IMR-90 (cell line): ENCODE measurements at places on chromosomes 4 and X. TPM values are rescaled to one million over a fixed set of nuclear protein-coding genes. Genes with fewer than 3 reads are reported as not detected.

The RPS3A gene
- 1,618 and 2,908 TPM in 2 replicates for total RNA-seq

DNA sequence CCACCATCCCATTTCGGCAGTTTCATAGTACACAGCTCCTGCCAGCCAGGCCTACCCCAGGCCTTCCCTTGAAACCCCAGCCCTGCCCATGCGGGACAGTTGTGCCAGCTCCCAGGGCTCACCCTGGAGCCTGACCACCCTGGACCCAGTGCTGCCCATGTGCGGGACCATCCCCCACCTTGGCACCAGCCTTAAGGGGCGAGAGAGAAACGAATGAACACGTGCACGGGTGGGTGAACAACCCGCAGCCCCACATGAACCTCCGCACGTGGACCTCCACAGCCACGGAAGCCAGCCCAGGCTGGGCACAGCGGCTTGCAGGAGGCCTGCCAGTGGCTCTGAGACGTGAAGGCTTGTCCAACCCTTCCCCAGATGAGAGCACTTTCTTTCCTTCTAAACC is 76.0 kb upstream of the MXD4 start:
- H3K27me3 ChIP-seq, result peaks cover 14% of the 10 kb centered on the region
- no peaks in the 10 kb centered on the region for H3K36me3 ChIP-seq
- no peak overlapping the region for H3K4me3 ChIP-seq
- no peaks in the 10 kb centered on the region for H3K4me1 ChIP-seq
- DNase-seq, result no peak
- H3K27ac ChIP-seq, result no peak overlapping the region

The ARHGAP6 gene
- 1.1 and 1.8 TPM in 2 replicates for total RNA-seq

GRCh38 chr4:44965435-44966095 is 239.2 kb upstream of the GNPDA2 start:
- H3K36me3 ChIP-seq, result no peaks in the 10 kb centered on the region
- H3K4me1 ChIP-seq, result no peaks in the 10 kb centered on the region
- no peak for DNase-seq
- H3K4me3 ChIP-seq, result no peak overlapping the region
- H3K27me3 ChIP-seq, result no peaks in the 10 kb centered on the region
- H3K27ac ChIP-seq, result no peak overlapping the region

DNA sequence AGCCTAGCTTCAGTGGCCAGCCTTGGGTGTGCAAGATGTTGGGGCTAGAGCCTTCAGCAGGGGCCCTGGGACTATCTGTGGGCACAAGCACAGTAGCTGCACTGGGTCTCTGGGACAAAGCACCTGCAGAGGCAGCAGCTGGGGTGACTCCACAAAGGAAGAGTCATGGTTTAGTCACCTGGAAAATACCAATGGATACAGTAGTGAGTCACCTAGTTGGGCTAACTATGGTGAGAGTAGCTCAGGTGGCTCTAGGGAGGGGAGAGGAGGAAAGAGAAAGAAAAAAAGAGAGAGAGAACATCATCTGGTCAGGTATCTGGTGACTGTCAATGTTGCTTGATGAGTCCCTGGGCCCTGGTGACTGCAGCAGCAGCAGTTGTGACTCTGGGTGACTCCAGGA is 72.9 kb upstream of the SPIN4 start:
- H3K4me1 ChIP-seq, result no peaks in the 10 kb centered on the region
- peaks cover 2% of the 10 kb centered on the region; the same call in 1 of the 2 replicates for H3K36me3 ChIP-seq
- H3K27me3 ChIP-seq, result no peaks in the 10 kb centered on the region

- no peak overlapping the region for H3K4me3 ChIP-seq
- DNase-seq, result no peak
- H3K27me3 ChIP-seq, result no peaks in the 10 kb centered on the region; the same call in 1 of the 2 replicates
- H3K36me3 ChIP-seq, result peaks cover 4% of the 10 kb centered on the region; the same call in 1 of the 2 replicates
These were observed 85.1 kb downstream of the KIT start for GRCh38 chr4:54742636-54743399.

The ACSL1 gene
- 26.0 and 27.5 TPM in 2 replicates for total RNA-seq

DNA sequence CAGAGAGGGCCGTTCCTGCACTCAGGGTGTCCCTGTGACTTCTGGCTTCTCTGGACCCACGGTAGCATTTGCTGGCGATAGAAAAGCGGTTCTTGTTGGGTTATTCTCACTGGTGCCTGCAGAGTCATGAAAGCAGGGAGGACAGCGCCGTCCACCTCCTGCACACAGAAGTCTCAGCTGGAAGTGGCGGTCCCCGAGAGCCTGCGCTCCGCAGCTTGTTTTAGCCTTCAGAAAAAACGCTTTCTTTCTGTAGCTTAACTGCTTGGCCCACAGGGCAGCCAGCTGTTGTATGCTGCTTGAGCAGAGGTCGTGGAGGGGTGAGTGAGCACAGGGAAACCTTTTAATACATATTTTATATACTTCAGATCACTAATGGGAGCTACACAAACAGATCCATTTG is 400.7 kb upstream of the FAT1 start:
- H3K36me3 ChIP-seq, result no peaks in the 10 kb centered on the region
- H3K27ac ChIP-seq, result no peak overlapping the region
- DNase-seq, result no peak
- no peak overlapping the region for H3K4me3 ChIP-seq
